ENCODE measurements at places on chromosomes 3 and 15.
A peak's percentile ranks its signal among the peaks of the same experiment; 100 is the strongest.

DNA sequence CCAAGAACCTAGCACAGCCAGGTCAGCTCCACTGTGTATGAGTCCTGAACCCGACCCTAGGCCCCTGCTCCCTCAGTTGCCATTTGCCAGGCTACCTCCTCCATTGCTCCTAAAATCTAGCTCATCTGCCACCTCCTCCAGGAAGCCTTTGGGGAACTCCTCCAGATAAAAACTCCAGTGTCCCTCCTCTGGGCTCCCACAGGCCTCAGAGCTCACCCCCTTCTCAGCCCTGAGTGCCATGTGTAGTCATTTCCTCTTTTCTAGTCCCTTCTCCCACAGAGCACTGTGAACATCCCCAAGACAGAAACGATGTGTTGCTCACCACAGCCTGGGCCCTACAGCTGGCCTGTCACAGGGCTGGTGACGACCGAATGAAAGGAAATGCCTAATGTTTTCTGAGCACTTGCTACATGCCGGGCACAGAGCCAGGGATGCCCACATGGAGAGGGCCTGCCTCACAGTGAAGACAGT lies 61.0 kb downstream of the IQSEC1 start:
- H3K36me3 ChIP-seq, result no peaks in the 10 kb centered on the region
- peak overlapping the region; percentile 93 for H3K27ac ChIP-seq
- H3K4me3 ChIP-seq, result no peak overlapping the region
- no peaks in the 10 kb centered on the region for H3K27me3 ChIP-seq

DNA sequence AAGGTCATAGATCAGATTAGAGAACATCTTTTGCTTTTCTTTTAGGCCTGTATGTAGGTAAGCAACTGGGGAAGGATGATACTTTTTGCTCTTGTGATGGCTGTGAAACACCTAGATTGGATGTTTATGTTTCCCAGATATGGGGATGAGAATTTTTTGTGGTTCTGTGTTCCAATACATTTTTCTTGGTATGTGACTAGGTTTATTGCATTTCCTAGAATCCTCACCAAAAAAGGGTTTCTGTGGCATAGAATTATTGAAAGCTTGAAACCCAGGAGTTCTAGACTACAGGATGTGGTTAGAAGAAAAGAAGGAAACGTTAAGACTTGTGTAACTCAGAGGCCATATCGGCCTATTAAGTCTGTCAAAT lies 25.8 kb downstream of the OXNAD1 start:
- no peaks in the 10 kb centered on the region for H3K27me3 ChIP-seq
- no peaks in the 10 kb centered on the region for H3K4me1 ChIP-seq
- no peaks in the 10 kb centered on the region for H3K36me3 ChIP-seq
- H3K27ac ChIP-seq, result peak overlapping the region; percentile 17
- no peak for DNase-seq

GRCh38 chr3:118533676-118534075 lies 501.0 kb downstream of the IGSF11 start:
- no peak overlapping the region for H3K27ac ChIP-seq
- H3K4me1 ChIP-seq, result no peaks in the 10 kb centered on the region
- no peak for DNase-seq
- no peak overlapping the region for H3K4me3 ChIP-seq
- no peaks in the 10 kb centered on the region for H3K36me3 ChIP-seq

- H3K36me3 ChIP-seq, result no peaks in the 10 kb centered on the region
- no peak overlapping the region for H3K27ac ChIP-seq
- DNase-seq, result no peak
- no peaks in the 10 kb centered on the region for H3K27me3 ChIP-seq
- H3K4me3 ChIP-seq, result no peak overlapping the region
Measured at GRCh38 chr3:52146189-52146588, 8.0 kb downstream of the POC1A start.

DNA sequence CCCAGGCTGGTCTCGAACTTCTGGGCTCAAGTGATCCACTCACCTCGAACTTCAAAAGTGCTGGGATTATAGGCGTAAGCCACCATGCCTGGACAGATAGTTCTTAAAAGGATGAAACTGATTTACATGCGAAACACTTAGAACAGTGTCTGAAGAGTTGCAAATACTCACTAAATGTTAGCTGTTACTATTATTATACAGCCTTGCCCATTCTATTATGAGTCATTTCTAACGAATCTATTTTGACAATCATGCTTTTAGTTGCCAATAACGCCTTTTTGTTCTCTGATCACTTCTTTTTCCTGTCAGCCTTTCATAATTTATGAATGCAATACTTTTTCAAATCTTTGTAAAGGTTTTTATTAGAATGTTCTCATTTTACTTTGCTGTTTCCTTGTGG lies 112.7 kb downstream of the SNRK start:
- peaks cover 5% of the 10 kb centered on the region for H3K4me1 ChIP-seq
- H3K36me3 ChIP-seq, result no peaks in the 10 kb centered on the region
- H3K4me3 ChIP-seq, result no peak overlapping the region

DNA sequence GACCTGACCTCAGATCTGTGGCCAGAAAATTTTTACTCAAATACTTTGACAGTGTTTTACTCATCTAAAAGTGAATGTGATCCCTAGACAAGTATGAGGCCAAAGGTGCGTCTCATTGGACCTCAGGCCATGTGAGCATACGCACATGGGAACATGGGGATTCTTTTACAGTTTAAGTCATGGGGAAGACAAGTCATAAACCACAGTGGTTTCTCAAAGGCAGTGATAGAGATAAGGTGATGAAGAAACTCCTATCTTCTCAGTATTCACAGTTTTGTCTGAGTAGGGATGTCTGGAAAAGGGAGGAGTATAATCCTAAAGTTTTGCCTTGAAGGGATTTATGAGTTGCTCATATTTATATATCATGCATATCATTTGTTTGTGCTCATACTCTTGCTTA lies 173.8 kb downstream of the FNDC3B start:
- no peak for DNase-seq
- no peaks in the 10 kb centered on the region for H3K36me3 ChIP-seq
- no peaks in the 10 kb centered on the region for H3K27me3 ChIP-seq
- no peak overlapping the region for H3K4me3 ChIP-seq

DNA sequence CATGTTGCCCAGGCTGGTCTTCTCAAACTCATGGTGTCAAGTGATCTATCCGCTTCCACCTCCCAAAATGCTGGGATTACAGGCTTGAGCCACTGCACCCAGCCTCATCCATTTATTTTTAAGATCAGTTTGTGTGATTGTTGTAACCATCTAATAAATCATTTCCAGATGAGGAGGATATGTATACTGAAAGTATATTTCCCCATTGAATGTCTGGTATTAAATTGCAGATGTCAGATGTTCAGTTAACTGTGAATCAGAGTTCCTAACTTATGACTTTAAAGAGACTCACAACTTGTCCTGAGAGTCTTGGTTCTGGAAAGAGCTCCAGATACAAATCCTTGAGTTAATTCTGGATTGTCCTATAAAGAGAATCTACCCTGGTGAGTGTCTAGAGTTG lies 62.4 kb downstream of the TRIM71 start:
- no peaks in the 10 kb centered on the region for H3K27me3 ChIP-seq
- peaks cover under 1% of the 10 kb centered on the region for H3K4me1 ChIP-seq
- no peaks in the 10 kb centered on the region for H3K36me3 ChIP-seq
- no peak for DNase-seq
- H3K27ac ChIP-seq, result no peak overlapping the region

DNA sequence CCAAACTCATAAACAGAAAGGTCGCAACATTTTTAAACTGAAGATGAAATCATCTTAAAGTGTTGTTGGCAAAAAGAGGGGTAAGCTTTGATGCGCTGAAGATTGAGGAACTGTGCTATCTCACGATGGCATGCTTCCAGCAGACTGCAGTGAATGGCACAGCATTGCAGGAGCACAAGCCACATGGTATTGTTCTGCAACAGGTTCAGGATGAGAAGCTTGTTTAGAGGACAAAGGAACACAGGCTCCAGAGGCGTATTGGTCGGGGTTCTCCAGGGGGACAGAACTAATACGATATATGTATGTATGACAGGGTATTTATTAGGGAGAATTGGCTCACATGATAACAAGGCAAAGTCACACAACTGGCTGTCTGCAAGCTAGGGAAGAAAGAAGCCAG lies 13.8 kb upstream of the PLD1 start:
- peaks cover 14% of the 10 kb centered on the region for H3K4me1 ChIP-seq
- H3K36me3 ChIP-seq, result no peaks in the 10 kb centered on the region
- no peak overlapping the region for H3K27ac ChIP-seq
- H3K27me3 ChIP-seq, result no peaks in the 10 kb centered on the region
- DNase-seq, result no peak

GRCh38 chr15:90946941-90947576 lies 7.6 kb upstream of the RCCD1 start:
- H3K27me3 ChIP-seq, result no peaks in the 10 kb centered on the region
- DNase-seq, result no peak
- no peak overlapping the region for H3K4me3 ChIP-seq
- peaks cover 97% of the 10 kb centered on the region for H3K36me3 ChIP-seq
- H3K27ac ChIP-seq, result no peak overlapping the region

DNA sequence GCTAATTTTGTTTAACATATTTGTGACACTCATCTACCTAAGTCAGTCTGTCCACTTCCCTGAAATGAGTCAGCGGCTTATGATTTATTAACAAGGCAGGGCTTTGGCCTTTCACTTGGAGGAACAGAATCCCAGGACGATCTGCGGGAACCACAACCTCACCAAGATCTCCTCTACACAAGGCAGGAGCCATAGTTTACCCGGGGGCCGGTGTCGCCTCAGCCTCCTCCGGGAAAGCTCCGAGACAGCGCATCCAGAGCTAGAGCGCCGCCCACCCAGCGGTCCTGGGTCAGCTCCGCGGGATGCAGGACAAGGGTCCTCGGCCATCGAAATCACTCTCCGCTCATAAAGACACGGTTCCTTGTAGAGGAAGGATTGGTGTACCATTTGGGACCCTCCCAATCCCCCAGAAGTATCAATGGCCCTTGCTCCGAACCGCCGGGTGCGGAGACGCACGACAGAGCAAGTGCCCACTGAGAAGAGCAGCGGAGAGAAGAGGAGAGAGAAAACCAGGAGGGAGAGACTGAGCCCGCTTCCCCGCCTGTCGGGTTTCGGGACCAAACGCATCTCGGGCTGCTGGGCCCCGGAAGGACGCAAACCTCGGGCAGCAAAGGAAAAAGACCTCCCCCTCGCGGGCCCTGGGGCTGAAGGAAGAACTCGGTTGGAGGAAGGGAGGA lies 13.1 kb upstream of the ALCAM start:
- H3K36me3 ChIP-seq, result no peaks in the 10 kb centered on the region
- H3K4me1 ChIP-seq, result no peaks in the 10 kb centered on the region
- peak overlapping the region; percentile 23 for H3K4me3 ChIP-seq

DNA sequence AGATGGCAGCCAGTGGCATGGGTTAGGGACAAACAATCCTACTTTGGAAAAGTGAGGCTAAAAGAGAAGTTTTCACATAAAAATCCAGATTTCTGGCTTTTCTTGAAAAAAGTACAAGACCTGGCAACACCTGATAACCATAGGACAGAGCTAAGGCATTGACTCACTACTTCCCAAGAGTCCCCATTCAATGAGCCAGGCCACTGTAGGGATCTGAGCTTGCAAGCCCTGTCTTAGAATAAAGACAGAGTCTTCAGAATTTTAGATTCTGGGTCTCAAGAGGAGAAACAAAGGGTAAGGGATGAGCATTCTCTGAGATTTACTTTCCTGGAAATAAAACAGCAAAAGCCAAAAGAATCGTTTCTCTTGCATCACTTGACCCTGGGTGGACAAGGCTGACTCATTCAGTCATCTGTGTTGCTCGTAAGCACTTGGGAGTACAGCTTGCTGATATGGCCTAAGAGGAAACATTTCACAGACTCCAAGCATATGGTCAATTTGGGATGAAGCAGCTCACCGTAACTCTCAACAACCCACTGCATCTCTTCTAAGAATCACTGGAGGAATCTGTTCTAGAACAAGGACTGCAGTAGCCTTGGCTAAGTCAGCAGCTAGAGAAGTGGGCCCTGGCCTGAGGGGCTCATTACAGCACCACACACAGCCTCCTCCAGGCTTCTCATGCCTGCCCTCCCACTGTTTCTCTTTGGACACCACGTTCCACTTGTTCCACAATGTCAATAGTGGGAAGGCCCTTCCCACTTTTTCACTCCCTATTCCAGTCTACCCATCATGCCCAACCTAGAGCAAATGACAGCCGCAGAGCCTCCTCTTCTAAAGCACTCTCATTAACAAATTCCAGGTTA lies 86.2 kb downstream of the RFTN1 start:
- H3K36me3 ChIP-seq, result no peaks in the 10 kb centered on the region
- peak overlapping the region; percentile 43 for H3K27ac ChIP-seq
- no peak overlapping the region for H3K4me3 ChIP-seq
- no peak for DNase-seq
- H3K4me1 ChIP-seq, result peaks cover 21% of the 10 kb centered on the region
- H3K27me3 ChIP-seq, result no peaks in the 10 kb centered on the region

GRCh38 chr3:27186013-27186412 lies 183.2 kb downstream of the NEK10 start:
- no peak for DNase-seq
- no peak overlapping the region for H3K27ac ChIP-seq
- no peaks in the 10 kb centered on the region for H3K27me3 ChIP-seq
- no peak overlapping the region for H3K4me3 ChIP-seq

DNA sequence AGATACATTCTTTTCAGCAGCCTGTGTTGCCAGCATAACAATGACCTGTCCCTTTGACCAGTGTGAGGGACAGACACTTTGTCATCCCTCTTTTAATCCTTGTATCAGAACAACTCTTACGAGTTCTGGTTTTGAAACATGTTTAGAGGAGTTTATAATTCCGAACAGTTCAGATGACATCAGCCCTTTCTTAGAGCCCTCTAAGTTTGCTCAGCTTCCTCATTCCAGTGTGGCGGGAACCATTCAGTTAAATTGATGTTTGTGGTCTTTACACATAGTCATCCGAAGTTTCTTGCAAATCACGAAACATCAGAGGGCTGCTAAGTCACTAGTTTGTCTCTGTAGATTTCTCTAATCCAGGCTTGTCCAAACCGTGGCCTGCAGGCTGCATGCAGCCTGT lies 102.5 kb downstream of the AKAP13 start:
- H3K4me1 ChIP-seq, result peaks cover 53% of the 10 kb centered on the region
- H3K4me3 ChIP-seq, result no peak overlapping the region
- no peaks in the 10 kb centered on the region for H3K27me3 ChIP-seq
- peak overlapping the region; percentile 14 for H3K27ac ChIP-seq

- DNase-seq, result no peak
- H3K4me3 ChIP-seq, result no peak overlapping the region
- H3K27me3 ChIP-seq, result no peaks in the 10 kb centered on the region
Measured at GRCh38 chr3:27216955-27217552, 152.1 kb downstream of the NEK10 start.

DNA sequence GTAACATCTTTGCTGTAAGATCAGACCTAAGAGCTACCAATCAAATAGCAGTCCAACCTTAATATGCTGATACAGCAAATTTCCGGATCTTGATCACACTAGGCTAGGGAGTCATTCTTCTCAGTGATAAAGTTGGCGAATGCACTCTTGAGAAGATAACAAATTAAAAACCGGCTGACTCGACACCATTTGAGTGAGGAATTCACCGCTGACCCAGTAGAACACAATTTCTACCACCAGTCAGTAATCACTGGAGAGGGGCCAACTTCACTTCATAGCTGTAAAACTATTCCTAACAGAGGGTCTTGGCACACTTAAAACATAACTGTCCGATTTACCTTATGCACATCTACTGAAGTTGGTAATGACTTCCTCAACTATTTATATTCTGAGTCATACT lies 47.2 kb downstream of the MEIS2 start:
- no peaks in the 10 kb centered on the region for H3K4me1 ChIP-seq
- no peaks in the 10 kb centered on the region for H3K27me3 ChIP-seq
- H3K36me3 ChIP-seq, result no peaks in the 10 kb centered on the region
- H3K4me3 ChIP-seq, result no peak overlapping the region
- no peak for DNase-seq

- no peak for DNase-seq
- no peaks in the 10 kb centered on the region for H3K27me3 ChIP-seq
- no peak overlapping the region for H3K27ac ChIP-seq
Measured at GRCh38 chr15:50501815-50502214, 44.7 kb downstream of the USP50 start.

Data from upper lobe of left lung (tissue), 6 donors.